ENCODE measurements at places on chromosomes 7 and 10.

DNA sequence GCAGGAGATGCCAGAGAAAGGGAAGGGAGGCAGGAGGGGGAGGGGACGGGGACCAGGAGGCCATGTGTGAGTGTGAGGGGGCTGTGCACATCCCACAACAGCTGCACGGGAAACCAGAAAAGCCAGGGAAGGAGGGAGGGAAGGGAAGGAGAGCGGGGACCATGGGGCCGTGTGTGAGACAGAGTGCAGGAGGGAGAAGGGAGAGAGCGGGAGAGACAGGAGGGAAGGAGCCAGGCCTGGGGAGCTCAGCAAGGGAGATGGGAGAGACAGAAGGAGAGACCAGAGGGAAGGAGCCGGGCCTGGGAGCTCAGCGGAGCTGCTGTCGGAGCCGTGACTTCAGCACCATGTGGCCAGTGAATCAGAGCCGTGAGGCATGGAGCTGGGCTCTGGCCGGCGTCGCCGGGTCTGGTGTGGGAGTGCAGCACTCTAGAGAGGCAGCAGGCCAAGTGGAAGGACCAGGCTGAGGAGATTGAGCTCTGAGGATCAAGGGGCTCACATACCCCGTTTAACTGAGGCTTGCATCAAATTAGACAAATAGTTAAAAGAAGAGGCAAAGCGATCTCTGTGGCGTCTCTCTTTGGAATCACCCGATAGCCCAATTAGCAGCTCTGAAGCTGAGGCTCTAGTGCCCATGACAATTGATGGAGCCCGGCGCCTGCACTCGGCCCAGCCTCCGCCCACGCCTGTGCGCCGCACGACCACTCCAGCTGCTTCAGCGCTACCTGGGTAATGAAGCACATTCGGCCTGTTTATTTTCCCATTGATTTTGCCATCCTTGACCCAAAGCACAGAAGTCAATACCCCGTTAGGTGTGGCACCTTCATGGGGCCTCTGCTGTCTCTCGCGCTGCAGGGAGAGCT, 150.4 kb downstream of the MAD1L1 start:
- DNase-seq: peak; percentile 29

DNA sequence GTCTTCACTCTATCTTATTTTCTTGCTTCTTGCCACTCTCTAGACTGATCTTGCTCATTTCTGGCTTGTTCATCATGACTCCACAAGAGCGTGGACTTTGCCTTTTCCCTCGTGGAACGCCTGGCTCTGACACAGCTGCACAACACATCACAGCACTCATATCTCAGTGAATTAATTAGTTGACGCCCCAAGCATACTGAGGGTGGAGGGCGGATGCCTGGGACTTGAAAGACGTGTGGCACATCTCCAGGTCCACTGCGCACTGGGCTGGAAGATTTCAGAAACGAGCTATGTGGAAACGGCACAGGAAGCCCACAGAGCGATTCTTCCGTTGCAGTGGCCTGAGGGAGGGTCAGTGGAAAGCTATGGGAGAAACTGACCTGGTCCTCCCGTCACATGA, 23.6 kb upstream of the PLEKHA1 start:
- DNase-seq: no peak

DNA sequence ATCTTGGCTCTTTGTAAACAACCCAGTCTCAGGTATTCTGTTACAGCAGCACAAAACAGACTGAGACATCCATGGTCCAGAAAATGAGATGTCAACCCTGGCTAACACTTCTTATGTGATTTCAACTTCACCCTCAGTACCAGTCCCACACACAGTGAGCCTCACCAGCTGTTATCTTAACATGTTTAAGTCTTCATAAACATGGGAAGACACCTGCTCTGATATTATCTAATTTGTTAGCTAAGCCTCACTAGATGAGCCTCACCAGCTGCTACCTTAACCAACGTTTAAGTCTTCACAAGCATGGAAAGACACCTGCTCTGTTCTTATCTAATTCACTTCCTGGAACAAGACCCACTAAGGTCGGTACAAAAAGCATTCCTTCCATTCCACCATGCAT, 130.8 kb downstream of the CALN1 start:
- no peak for DNase-seq

GRCh38 chr7:150466477-150466876, 16.0 kb downstream of the GIMAP8 start:
- DNase-seq: no peak

- peak; percentile 50 for DNase-seq
These were observed 73.1 kb upstream of the UCN3 start for GRCh38 chr10:5291501-5292195.

DNA sequence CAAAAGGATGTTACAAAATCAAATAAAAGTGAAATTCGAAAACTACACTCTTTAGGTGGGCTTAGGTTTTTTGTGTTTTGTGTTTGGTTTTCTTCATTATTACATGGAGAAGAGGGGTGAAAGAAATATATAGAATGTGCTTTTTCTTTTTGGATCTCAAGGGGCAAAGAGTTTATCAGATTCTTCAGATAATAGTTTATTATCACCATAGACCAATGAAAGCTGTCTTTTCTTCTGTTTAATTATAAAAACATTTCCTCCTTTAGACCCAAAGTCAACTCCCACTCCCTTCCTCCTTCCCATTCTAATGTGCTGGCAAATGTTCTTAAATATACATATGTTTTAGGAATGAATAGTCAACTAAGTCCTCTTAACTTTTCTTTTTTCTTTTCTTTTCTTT, 167.6 kb downstream of the AKR1D1 start:
- DNase-seq: no peak

DNA sequence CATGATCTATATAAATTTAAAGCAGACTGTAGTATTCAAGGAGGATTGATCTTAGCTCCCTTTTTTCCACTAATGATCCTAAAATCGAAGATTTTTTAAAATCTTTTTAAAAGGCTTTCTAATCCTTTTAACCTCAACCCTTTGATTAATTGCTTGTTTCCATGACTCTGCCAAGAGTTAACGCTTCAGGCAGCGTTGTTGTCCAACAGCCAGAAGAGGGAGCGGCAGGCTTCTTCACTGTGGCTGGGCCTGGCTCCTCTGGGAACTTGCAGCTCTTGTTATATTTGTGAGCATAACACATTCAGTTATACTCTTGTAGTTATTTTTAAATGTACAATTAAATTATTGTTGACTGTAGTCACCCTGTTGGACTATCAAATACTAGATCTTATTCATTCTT, 26.3 kb downstream of the CRCP start:
- DNase-seq: no peak

- no peak for DNase-seq
These were observed 340.2 kb downstream of the KCNMA1 start for GRCh38 chr10:77297393-77297739.

DNA sequence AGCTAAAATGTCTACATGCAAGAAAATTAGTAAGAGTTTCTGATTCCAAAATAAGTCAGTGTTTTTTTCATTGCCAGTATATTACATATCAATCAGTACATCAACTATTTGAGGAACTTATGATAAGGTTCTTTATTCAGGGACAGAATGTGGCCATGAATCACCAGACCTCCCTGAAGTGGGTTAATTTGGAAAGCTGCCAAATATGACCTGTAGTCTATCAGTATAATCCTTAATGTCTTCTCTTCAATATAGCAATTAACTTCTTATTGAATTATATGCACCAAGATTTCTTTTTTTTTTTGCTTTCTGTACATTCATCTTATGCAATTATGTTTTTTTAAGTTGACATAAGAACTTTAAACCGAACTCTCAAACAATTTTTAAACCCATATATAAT, 714.5 kb upstream of the POT1 start:
- DNase-seq: no peak

GRCh38 chr10:98374217-98374985, 40.6 kb downstream of the PYROXD2 start:
- no peak for DNase-seq

- DNase-seq: no peak
These were observed 128.6 kb downstream of the ICA1 start for GRCh38 chr7:8133188-8133848.

- DNase-seq: no peak
These were observed 2.2 kb downstream of the TRIL start for GRCh38 chr7:28955718-28956607.

- peak; percentile 70 for DNase-seq
These were observed 80.8 kb upstream of the COL1A2 start for GRCh38 chr7:94313926-94314325.

DNA sequence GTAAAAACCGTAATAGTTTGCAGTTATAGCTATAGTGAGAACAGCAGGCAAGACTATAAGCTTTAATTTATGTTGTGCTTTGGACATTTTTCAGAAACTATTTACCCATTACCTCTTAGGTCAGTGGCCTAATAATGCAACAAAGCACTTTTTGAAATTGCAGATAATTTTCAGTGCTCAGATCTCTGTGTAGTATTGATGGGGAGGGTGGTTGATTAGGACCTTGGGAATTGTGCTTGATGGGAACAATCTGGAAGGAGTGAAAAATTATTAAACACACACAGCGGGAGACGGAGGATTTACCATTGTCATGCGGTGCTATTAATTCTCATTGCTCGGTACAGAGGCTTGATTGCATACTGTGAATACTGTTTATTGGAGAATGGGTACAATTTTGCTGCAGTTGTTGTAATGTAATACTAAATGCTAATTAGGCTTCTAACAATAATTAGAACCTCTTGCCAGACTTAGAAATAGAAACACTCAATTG, 304.8 kb downstream of the LRMDA start:
- no peak for DNase-seq

DNA sequence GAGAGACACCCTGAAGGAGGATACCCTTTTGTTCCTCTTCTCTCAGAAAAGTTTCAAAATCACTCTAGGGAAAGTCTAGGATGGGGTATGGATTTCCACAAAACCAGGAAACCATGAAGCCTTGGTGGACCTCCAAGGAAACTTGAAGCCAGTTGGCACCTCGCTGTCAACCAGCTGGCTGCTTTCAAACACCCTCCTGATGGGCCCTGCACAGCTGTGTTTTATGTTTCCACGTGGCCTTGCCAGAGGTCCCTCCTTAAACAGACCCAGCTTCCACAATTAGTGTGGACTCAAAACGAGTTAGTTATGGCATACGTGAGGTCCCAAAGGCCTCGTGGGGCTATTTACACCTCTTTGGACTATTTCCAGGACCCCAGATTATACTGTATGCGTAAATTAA, 5.9 kb downstream of the PPP1R3A start:
- DNase-seq: no peak

- no peak for DNase-seq
These were observed 1.4 kb downstream of the PTPRE start for GRCh38 chr10:127908106-127908958.

DNA sequence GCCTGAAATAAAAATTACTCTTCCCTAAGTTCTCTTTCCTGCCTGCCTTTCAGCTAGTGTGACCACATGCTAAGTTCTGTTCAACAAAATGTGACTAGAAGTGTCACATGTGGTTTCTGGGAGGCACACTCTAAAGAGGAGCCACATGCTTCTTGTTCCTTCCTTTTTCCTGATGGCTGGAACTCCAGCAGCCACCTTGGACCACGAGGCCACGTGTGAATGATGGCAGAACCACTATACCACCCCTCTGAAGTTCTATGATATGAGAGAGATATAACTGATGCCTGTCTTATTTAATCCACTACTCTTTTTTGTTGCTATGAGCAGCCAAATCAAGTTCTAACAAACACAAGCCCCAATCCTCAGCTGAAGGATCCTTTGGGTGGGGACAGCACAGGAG, 8.1 kb downstream of the PODXL start:
- no peak for DNase-seq

DNA sequence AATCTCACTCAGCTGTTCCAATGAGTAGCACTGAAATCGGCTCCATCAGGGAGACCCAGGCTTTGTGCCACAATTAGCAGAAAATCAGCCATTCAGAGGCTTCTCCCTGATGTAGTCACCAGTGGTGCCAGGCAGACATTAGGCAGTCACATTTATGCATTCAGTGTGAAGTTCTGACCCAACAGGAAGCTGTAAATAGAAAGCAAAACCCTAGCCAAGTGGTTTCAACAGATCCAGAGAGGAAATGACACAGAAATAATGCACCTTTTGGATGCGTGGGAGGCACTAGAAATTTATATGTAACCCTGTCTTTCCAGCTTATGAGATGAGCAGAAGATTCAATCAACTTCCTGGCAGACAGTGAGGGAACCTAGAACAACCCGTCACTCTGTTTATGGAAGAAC, 186.4 kb downstream of the PDE1C start:
- no peak for DNase-seq

- peak; percentile 33 for DNase-seq
These were observed 1.6 kb downstream of the COMTD1 start for GRCh38 chr10:75234017-75234682.

- DNase-seq: no peak
These were observed 201.1 kb downstream of the GLRX3 start for GRCh38 chr10:130337305-130337640.

DNA sequence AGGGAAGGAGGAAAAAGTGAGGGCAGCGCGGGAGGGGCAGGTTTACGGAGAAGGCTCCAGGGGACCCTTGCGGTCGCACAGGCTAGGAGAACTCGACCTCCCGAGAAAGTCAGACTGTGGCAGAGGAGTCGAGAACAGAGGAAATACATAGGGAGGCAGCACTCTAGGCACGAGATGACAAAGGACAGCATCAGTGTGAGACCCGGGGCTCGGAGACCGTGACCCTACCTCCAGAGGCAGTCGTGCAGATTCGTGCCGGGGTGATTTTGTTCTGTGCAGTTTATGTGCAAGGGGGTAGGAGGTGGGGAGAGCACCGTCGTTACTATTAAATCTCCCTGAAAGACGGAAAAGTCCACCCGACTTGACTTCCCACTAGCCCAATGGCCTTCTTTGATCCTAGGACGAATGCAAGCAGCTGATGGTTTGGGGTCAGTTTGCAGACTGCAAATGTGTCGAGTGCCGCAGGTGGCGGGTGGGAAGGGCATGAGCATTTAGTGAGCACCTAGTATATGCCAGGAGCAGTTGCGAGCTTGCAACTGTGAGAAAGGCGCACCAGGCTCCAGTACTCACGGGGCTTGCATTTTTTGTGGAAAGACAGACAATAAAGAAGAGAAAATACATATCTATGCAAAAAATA, 674 bp upstream of the OSBPL3 start:
- no peak for DNase-seq

DNA sequence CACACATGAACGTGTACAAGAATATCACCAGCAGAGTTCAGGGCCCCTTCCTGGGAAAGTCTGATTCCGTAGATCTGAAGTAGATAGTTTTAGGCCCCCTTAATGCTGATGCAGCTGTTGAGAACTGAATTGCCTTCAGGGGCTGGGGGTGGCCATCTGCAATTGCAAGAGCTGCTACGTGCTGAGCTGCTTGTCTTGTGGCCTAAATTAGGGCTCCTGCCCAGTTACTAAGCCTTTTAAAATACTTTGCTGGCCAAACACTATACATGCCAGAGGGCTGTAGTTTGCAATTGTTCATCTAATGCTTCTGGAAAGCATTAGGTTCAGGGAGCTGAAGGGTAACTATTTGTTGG, 71.7 kb downstream of the TMEM178B start:
- DNase-seq: no peak

DNA sequence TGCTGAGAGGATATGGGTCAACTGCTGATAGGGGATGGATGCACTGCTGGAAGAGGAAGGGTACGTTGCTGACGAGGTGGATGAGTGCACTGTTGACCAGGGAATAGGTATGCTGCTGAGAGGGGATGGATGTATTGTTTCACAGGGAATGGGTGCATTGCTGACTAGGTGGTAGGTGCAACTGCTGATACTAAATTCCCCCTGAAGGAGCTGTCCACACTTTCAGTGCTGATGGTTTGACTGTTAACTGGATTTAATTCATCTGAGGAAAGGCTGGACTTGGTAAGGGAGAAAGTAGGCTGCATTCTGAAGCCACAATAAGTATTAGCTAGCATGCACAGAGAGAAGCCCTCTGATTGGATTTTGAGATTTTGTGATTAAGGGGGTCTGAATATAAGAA, 1196.8 kb upstream of the PHF14 start:
- no peak for DNase-seq

GRCh38 chr7:101705331-101705730, 76.2 kb upstream of the MYL10 start:
- DNase-seq: no peak

Data from fibroblast of skin of left biceps (primary cell).